ENCODE measurements at places on chromosomes 1 and 21.

DNA sequence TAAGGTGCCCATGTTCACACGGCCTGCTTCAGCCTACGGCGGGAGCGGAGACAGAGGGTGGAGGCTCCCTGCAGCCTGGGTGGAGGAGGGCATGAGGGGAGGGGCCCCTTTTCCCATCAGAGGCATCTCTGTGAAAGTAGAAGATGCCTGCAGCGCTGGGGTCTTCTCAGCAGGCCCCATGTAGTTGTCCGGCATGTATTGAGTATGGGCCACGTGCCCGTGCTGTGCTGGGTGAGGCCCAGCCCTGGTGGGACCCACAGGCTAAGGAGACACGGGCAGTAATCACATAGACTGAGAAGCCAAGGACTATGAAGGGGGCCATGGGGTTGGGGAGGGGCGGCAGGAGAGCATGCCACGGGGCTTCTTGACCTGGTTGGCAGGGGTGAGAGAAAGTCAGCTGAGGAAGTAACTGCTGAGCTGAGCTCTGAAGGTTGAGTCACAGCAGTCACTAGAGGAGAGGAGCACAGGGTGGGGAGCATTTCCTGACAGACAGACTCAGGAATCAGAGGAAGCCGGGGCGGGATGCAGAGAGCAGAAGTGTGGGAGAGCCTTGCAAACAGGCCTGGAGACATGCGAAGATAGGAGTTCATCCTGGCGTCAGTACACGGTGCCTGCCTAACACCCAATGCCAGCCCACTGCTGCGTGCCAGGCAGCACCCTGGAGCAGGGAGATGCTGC lies 21.6 kb downstream of the PSEN2 start:
- peak; percentile 51 for DNase-seq

GRCh38 chr1:27589441-27589840 lies 14.5 kb downstream of the AHDC1 start:
- DNase-seq: no peak

DNA sequence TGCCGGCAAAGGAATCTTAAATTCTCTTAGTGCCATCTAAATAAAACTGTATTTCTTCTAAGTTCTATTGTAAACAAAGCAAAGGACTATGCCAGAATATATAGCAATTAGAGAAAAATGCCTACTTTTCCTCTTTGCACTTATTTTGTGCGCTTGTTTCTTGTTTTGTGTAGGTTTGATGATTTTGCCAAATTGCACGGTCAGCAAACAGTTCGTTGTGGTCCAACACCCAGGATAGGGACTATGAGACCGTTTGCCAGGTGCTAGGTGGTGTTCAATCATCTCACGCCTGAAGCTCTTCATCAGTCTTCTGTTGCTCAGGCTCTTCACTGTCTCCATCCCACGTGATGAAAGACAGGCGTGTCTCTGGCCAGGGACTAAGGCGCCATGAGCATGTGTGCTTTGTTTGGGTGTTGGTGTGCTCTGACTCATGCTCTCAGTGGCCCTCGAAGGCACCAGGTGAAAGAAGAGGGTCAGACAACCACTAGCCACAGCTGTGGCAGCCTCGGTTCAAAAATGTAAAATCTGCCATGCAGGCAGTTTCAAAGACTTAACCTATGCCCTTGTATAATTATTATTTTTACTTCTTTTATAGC lies 36.9 kb upstream of the KCNE1 start:
- DNase-seq: no peak

DNA sequence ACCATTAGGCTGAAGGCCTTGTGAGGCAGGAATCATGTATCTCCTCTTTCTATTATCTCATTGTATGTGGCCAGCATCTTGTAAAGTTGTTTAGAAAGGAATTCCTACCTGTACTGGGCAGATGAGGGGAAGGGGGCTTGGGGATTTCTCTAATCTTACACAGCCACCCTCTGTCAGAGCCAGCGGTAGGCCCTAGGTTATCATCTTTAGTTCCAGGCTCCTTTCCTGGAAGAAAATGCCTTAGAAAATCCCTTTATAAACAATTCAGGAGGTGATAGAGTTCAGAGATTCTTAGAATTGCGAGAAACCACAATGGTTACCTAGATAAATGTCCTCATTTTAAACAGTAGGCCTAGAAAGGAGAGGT lies 35.2 kb downstream of the DPT start:
- DNase-seq: no peak

- DNase-seq: no peak
These were observed 45.1 kb upstream of the ROR1 start for GRCh38 chr1:63728611-63729226.

- DNase-seq: no peak
These were observed 128.6 kb downstream of the LRIG2 start for GRCh38 chr1:113201560-113201959.

DNA sequence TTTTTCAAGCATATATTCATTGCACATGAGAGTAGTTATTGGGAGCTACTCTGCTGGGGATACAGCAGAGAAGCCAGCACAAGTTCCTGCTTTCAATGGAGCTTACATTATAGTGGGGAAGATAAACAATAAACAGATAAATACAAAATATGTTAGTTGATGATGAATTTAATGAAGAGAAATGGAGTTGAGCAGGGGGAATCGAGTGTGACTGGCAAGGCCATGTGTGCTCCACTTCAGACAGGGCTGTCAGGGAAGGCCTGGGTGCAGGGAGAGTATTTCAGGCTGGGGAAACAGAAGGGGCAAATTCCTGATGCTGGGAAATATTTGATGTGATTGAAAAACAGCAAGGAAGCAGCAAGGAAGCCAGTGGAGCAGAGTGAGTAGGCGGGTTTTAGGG lies 21.2 kb upstream of the BRDT start:
- no peak for DNase-seq

DNA sequence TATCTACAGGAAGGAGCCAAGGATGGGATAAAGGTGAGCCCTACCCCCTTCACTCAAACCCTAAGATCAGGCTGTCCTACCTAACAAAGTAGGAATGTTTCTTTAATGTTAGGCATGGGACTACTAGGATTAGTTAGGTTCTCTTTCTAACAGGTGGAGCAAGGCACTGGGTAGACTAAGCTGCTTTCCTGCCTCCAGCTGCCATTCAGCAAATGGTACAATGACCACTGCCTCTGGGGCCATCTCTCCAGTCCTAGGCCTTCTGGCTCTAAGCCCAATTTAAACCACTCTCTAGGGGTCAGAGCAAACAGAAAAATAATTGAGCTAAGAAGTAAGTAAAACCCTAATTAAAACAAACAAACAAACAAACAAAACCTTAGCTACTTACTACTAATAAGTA lies 15.7 kb upstream of the IPO9 start:
- no peak for DNase-seq

DNA sequence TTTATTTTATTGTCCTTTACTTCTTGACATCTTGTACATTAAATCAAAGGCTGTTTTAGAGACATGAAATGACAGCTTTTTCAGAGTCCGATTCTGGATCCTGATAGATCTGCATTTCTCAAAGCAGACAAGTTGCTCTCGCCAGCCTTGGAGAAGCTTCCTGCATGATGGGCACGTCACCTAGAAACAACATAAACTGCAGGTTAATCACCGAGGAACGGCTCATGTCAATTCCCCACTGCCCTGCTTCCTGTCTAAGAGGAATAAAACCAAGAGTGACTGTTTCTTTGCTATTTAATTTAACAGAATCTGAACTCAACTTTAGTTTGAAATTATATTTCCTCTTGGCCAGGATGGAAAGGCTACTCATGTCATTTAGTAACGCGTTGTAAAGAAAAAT lies 77.0 kb downstream of the RWDD3 start:
- no peak for DNase-seq

DNA sequence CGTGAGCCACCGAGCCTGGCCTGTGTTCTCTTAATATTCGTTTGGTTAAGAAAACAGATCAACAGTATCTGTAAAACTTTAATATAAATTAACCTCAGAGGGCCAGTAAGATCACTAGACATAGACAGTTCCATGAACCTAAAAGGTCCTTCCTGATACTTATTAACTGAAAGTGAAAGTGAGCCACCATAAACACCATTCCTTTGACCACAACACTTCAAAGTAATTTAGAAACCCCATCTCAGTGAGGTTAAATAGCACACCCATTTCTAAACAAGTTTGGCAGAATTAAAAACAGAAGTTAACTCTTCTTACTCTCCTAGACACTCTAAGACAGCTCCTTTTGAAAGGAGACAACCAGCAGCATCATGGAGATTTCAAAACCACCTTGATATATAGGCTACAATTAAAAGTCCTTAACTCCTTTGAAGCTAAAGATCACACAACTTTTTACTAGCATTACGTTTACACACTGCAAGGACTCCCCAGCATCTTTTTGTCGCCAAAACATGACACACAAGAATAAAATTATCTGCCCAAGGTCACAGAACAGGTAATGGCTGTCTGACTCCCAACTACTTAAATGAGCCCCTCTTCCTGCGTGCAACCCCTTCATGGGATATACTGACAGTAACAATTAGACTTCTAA lies 2.2 kb downstream of the RNF19B start:
- no peak for DNase-seq

DNA sequence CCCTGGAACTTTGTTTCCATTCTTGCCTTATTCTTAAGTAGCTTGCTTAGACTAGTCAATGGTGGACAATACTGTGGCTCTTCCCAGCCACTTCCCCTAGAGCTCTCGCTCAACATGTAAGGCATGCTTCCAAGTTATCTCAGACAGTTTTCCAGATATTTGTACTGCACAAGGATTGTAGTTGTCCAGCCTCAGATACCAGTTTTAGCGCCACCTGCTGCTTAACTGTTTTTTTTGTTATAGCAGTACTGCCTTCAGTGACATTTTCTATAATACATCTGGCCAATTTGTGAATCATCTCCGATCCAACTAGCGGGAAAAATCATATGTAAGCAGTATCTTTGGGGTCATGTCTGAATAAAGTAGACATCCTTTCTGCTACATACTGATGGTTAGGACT lies 346.7 kb upstream of the ADGRL4 start:
- DNase-seq: peak; percentile 61

- DNase-seq: no peak
These were observed 68.3 kb downstream of the CAPZB start for GRCh38 chr1:19416921-19417470.

GRCh38 chr1:30058970-30059369 lies 664.4 kb downstream of the MATN1 start:
- DNase-seq: peak; percentile 88

DNA sequence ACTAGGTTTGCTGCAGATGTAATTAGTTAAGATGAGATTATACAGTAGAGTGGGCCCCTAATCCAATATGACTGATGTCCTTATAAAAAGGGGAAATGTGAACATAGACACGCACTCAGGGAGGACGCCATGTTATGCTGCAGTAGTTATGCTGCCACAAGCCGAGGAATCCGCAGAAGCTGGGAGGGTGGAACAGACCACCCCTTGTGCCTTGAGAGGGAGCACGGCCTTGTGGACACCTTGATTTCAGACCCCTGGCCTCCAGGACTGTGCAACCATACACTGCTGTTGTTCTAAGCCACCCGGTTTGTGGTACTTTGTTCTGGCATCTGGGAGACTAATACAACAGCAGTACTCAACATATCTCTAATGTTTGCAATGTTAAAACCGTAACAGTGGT lies 57.9 kb upstream of the HIVEP3 start:
- no peak for DNase-seq

GRCh38 chr1:23720256-23720995 lies 22.8 kb upstream of the ELOA start:
- no peak for DNase-seq

GRCh38 chr1:24297187-24297851 lies 21.8 kb upstream of the GRHL3 start:
- no peak for DNase-seq

DNA sequence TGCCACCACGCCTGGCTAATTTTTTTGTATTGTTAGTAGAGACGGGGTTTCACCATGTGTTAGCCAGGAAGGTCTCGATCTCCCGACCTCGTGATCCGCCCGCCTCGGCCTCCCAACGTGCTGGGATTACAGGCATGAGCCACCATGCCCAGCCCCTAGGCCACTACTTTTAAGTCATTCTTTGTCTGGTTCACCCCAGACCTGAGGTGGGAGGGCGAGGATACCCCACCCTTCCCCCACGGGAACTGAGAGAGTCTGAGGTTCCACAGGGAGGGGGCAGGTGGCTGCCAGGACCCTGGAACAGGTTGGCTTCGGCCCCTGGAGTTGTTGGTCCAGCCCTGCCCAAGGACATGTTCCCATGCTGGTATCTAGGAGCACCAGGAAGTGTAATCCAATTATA lies 7.7 kb upstream of the SDC3 start:
- no peak for DNase-seq

- DNase-seq: no peak
These were observed 69.4 kb downstream of the NTPCR start for GRCh38 chr1:233019778-233020325.

GRCh38 chr1:190963321-190963720 lies 485.7 kb upstream of the BRINP3 start:
- DNase-seq: no peak

DNA sequence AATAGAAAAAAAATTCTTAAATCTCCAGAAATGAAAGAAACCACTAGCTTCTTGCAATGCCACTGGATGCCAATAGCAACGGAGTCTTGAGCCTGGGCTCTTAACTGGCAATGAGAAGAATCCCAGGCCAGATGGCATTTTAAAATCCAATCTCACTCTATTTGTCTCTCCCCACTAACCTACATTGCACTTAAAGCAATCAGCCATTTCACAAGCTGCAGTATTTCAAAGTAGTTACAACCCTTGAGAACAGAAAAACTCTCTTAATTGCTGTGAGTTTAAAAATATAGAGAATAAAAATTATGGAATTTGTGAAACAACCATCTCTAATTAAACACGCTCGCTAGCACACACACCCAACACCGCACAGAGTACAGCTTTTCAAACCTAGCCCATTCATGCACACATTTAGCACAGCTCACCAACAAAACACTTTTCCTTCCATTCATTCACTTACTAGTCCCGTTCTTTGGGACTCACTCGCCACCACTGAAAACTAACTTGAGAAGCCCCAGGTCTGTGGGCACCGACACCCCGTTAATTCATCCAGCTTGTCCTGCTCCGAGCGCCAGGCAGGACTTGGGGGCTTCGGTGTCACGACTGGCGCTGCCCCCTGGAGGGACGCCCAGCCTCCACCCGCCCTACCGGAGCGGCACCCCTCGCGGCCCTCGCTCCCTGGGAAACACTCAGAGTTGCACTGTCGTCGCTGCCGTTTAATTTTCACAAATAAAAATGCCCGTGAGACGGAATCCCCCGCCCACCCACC lies 1.0 kb downstream of the DDAH1 start:
- peak; percentile 48 for DNase-seq

DNA sequence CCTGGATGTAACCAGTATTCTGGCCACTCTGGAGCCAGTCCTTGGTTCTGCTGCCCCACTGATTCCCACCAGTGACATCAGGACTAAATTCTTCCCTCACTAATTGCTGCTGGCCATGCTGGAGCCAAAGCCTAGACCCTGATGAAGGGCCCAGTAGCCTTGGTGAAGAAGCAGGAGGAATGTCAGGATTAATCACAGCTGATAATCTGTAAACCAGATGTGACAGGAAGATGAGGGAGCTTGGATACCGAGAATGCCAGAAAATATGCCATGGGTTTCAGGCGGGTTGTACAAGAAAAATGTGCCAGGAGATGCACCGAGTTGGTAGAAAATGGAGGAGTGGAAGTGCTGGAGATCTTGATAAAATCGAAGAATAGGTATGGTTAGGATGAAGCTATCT lies 119.0 kb upstream of the PPP2R5A start:
- DNase-seq: no peak

GRCh38 chr21:44656868-44657267 lies 864 bp upstream of the KRTAP12-3 start:
- no peak for DNase-seq

Measured in fibroblast of skin of back (primary cell).